GM18507 (cell line): ENCODE measurements at places on chromosomes 6 and 20.
A peak's percentile ranks its signal among the peaks of the same experiment; 100 is the strongest.

- no peak for DNase-seq
Measured at GRCh38 chr6:95515975-95516374, 61.4 kb upstream of the MANEA start.

DNA sequence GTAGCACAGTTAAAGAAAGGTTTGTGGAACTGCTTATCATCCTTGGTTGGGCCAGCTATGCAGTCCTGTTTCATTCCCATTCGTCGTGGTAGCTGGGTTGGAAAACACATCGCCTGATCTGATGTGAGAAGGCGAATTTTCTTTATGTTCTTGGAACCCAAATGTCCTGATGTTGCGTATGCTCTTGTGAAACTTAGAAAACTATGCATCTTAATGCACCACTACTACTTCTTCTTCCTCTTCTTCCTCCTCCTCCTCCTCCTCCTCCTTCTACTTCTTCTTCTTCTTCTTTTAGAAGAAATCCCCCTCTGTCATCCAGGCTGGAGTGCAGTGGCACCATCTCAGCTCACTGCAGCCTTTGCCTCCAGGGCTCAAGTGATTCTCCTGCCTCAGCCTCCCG, 381.6 kb downstream of the UTRN start:
- no peak for DNase-seq

DNA sequence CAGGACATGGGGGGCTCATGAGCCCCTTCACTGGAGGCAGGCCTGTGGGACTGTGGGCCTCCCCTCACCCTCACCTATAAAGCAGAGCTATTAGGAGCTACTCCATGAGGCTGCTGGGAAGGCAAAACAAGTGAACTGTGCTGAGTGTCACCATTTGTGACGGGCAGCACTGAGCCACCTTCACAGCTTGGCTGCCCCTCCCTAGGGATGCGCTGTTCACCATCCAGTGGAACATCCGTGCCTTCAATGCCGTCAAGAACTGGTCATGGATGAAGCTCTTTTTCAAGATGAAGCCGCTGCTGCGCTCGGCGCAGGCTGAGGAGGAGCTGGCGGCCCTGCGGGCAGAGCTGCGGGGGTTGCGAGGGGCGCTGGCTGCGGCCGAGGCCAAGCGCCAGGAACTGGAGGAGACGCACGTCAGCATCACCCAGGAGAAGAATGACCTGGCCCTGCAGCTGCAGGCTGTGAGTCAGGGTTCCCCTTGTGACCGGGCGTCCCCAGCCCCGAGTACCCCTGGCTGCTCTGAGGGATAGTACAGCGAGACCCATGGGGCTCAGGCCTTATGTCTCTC, 38.4 kb downstream of the MYH7B start:
- DNase-seq, result no peak

DNA sequence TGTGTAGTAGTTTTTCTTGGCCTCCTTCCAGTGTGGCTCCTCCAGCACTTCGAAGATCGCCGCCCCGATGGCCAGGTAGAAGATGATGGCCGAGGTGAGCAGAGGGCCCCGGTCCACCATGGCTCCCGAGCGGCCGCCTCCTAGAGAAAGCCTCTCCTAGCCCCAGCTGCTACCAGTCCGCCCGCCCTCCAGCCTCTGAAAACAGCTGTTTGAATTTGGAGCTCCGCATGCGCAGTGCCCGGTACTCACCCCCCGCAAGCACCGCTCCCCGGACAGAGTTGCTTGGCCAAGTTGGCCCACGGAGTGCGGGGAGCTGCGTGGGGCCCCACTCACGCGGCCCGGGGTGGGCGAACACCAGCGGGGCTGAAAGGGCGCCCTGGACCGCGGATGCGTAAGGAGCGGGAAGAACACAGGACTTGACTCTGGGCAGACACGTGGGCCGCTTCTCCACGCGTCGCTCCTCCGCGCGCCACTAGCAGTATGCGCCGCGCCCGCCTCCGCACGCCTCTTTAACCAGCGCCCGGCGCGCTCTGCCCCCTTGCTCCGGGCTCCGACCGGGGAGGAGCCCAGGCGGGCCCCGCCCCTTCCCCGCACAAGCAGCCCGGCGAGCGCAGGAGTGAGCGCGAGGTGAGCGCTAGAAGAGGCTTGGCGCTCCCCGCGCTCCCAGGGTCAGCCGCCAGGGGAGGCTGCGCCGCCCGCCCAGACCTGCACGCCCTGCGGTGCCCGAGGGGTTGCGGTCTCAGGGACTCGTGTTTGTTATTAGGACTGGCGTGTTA, at the start of gene KCNK5:
Gene KCNK5 (minus strand): TSS at position 484 of the 776 bp plus-strand sequence. CDS start 364 bp downstream, at position 120.
- peak; percentile 45 for DNase-seq

- no peak for DNase-seq
Measured at GRCh38 chr6:144653885-144654505, 368.9 kb downstream of the UTRN start.

- no peak for DNase-seq
Measured at GRCh38 chr6:77019081-77019480, 444.2 kb downstream of the HTR1B start.

DNA sequence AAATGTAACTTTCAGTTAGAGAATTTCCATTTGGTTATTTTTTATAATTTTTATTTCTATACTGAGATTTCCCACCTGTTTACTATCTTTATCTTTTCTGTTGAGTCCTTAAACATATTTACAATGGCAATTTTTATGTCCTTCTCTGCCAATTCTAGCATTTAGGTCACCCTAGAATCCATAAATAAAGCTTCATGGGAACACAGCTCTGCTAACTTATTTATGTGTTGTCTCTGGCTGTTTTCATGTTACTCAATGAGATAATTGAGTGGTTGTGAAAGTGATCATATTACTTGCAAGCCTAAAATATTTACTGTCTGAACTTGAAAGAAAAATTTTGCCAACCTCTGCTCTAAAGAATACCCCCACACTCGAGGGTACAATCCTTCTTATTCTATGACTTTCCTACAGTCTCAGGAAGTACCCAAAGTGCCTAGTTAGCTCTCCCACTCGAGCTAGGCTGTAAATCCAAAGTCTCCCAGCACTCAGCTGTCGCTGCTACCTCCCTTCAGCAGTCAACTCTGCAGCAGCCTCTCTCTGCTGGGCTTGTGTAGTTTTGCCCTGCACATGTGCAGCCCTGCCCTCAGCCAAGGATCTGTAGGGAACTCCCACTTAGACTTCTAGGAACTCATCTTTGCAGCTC, 53.5 kb upstream of the GCLC start:
- no peak for DNase-seq

DNA sequence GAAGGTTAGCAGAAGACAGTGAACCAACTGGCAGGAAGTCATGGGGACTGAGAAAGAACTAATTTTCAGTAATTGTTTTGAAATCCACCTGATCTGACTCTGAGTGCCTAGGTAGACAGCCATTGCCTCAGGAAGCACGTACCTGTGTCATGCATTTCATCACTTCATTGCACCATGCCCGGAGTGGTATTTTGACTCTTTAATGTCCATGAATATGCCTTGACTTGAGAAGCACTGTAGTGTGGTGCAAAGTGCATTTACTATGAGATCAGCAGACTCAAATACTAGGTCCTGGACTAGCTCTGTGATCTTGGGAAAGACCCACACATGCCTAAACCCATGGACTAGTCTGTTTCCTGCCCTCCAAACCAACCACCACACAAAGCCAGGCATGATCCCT, 370.9 kb upstream of the MARCKS start:
- no peak for DNase-seq

DNA sequence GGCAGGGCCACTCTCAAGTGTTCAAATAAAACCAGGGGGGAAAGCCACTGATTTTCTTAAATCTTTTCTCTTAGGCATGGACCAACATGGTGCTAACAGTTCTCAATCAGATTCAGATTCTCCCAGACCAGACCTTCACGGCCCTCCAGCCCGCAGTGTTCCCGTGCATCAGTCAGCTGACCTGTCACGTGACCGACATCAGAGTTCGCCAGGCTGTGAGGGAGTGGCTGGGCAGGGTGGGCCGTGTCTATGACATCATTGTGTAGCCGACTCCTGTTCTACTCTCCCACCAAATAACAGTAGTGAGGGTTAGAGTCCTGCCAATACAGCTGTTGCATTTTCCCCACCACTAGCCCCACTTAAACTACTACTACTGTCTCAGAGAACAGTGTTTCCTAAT, 41.5 kb upstream of the SMIM28 start:
- DNase-seq, result no peak

DNA sequence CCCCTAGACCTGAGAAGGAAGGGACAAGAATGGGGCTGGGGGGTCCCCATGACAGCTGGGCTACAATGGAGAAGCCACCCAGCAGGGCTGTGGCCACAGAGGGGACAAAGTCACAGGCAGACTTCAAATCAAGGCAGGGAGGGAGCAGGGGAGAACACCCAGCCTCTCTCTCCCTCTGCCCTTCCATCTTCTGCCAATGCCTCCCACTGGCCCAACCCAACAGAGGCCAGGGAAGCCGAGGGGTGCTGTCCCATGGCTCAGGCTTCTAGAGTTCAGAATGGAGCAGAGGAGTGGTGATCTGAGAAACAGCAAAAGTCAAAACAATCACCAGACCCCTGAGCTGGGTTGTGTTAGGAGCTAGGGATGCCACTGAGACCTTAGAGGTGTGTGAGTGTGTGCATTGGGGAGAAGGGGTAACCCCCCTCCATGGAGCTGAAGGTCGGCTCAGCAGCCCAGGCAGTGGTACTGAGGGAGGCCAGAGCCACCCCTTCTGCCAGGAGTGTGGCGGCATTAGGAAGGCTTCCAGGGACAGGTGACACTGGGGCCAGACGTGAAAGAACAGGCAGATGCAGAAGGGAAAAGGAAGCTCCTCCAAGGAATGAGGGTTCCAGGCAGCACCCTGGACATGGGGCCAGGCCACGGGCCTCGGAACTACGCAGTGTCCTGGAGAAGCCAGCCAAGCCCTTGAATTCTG, 12.0 kb downstream of the GLP1R start:
- DNase-seq, result no peak

- no peak for DNase-seq
Measured at GRCh38 chr6:20186981-20187380, 25.3 kb downstream of the MBOAT1 start.

- no peak for DNase-seq
Measured at GRCh38 chr6:31168606-31169005, 1.9 kb downstream of the POU5F1 start.

DNA sequence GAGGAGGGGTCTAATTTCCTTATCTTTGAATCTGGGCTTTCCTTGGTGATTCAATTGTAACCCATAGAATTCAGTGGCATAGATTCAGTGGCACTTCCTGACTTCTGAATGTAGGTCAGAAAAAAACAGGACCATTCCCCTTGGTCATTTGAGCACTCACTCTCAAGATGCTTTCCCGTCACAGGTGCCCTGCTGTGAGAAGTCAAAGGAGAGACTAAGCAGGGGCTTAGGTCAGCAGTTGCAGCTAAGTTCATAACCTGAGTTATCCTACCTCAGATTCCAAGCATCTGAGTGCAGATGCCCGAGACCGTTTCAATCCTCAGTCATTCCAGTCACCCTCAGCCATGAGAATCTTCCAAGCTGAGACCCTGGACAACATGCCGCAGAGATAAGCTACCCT, 506.6 kb downstream of the FRK start:
- no peak for DNase-seq

DNA sequence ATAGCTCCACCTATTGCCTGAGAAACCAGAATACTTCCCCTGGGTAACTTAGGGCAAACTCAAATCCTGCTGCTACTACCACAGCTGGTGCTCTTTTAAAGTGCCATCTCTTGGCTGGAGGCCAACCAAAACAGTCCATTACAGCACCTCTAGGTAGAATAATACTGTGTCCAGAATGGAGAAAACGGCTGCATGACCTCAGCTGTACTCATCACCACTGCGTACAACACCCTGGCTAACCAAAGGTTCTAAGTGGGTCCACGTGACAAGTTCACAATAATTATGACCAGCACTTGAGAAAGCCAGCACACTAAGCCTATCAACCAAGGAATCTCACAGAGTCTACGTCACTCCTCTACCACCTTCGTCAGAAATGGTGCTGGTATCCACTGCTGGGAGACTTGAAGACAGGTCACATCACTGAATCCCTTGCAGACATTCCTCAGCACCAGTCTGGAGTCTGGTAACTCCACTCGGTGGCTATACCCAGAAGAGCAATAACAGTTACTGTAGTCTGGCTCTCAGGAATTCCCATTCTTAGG, 40.9 kb upstream of the PKIB start:
- DNase-seq, result no peak
